ENCODE measurements at places on chromosomes 16 and 17.

DNA sequence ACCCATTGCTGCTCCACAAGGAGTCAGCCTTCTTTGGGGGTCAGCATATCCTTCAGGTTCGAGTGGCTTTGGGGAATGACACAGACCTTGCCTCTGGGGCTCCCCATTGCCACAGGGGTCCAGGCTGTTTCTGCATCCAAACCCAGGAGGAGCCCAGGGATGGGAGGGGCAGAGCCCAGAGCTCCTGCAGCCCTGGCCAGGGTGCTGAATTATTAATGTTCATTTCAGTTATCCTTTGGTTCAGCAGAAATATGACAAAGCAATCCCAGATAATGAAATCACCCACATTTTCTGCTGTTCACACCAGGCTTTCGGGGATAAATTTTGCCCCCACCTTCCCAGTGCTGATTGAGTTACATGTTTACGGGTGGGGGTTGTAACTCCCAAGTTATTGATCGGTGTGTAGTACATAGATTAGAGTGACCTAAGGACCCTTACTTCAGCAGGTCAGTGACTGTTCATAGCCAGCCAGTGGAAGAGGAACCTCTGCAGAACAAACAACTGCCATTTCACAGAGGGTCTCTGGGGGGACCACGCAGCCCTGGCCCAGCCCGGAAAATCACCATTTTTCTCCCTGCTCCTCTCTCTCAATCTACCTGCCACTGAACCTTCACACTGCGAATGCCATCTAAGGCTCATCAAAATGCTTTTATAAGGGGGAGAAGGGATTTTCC lies 240.3 kb upstream of the N4BP1 start:
- DNase-seq = no peak

DNA sequence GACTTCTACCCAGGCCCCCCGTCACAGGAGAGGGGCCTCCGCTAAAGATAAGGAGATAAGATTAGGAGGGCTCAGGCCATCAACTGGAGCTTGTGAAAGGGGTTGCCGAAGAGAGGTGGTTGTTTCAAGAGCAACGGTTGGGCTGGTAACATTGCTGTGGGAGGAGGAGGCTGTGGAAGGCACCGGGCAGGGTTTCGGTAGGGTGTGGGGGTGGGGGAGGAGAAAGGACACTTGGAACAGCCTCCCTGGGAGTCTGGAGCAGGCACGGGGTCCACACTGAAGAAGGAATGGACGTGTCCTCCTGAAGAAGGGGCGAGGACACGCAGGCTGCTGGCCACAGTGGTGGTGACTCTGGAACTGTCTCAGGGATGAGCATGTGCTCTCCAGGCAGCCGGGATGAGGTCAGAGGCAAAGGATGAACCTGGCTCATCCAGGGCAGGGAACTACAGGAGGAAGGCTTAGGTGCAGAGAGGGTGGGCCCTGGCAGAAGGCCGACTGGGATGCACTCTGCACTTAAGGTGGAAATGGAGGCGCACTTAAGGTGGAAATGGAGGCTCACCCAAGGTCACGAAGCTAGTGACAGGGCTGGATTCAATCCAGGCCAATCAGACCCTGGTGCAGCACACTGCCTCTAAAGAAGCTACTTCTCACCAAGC lies 1.2 kb upstream of the EPX start:
- DNase-seq = no peak

DNA sequence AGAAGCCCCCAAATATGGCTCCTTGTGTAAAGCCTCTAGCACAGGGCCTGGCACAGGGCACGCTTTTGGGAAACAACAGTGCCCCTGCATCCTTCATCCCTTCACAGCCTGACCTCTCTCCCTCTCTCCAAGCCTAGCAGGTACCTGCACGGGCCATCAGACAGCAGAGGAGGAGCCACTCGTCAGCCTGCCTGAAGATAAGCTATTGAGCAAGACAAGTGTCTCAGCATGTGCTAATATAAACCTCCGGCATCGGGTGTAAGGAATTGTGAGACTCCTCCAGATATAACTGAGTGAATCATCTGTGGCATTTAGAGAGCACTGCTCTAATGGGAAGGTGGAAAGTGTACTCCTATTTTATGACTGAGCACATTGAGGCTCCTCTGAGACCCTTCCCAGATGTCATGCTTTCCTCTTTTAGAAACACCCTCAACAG lies 38.3 kb downstream of the TBX4 start:
- no peak for DNase-seq

DNA sequence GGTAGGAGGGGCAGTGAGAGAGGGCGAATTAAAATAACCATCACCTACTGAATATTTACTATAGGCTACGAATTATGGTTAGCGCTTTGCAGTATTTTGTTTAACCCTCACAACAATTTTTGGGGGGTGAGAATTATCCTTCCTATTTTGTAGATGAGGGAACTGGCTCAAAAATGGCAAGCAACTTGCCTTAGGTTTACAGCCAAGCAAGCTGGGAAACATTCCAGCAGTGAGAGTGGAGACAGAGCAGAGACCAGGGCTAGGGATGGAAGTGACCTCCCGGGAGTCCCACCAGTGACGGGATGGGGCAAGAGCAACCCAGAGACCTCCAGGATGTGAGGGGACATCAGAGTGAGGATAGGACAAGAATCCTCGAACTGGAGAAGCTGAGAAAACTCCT lies 352 bp upstream of the VMO1 start:
- DNase-seq = no peak

GRCh38 chr16:57268804-57269800 lies 15.4 kb downstream of the PLLP start:
- peak; percentile 54 for DNase-seq

- DNase-seq = peak; percentile 83
These were observed 57.2 kb downstream of the SDK2 start for GRCh38 chr17:73586921-73587602.

GRCh38 chr17:79353016-79353415 lies 257.8 kb downstream of the RBFOX3 start:
- no peak for DNase-seq

DNA sequence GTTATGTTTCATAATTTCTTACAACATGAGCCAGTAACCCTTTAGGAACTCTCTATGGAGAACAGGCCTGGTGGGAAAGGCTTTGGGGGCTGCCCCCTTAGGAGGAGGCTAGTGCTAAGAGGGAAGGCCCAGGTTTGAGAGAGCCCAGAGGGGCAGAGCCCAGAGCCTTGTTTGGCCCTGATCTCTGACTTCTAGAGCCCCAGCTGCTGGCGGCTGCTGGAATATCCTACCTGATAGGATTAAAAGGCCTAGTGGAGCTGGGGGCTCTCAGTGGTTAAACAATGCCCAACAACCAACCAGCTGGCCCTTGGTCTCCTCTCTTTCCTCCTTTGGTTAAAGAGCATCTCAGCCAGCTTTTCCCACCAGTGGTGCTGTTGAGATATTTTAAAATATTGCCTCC lies 54.1 kb downstream of the IGF2BP1 start:
- DNase-seq = peak; percentile 41

All from ELF-1 (cell line).